ENCODE measurements at places on chromosomes 12 and 14. TPM values are rescaled to one million over a fixed set of nuclear protein-coding genes. Genes with fewer than 3 reads are reported as not detected.

DNA sequence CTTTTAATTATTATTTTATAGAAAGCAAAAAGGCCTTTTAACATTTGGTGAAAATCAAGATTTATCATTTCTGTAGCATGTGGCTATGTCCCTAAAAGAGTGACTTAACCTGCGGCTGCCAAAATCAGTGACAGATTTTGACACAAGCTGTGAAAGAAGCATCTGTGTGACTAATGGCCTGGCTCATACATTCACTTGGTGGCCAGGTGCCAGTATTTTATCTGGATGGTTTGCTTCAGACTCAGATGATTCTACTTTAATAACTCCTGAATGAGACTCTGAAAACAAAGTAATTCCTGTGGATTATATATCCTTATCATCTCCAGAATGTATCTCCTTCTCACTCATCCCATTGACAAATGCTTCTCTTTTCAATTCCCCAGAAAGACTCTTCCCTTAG is 103.0 kb downstream of the FSCB start:
- DNase-seq: no peak

The KLRC1 gene
- polyA plus RNA-seq: 0.24 TPM

- no peak for DNase-seq
Measured at GRCh38 chr12:4082809-4083403, 190.7 kb upstream of the CCND2 start.

The FZD10 gene
- not detected for polyA plus RNA-seq

DNA sequence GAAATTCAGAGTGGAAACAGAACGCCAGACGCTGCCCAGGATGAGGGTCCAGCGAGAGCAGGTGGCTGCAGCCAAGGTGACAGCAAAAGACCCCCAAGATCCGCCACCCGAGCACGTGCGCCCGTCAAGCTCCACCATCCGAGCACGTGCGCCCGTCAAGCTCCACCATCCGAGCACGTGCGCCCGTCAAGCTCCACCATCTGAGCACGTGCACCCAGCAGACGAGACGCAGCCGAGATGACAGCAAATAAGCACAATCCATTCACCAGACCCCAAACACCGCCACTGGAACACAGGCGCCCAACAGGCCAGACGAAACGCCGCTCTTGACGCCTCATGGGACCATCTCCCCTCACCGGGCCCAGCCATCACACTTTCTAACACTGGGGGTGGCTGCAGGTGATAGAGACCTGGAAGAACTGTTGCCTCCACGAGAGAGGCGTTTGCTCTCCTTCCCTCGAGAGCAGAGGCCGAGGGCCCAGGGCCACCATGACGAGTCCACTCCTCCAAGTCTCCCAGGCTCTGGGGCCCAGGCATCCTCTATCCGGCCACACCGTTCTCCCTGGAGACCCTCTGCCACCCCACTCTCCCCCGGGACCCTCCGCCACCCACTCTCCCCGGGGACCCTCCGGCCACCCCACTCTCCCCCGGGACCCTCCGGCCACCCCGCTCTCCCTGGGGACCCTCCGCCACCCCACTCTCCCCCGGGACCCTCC is 62.1 kb upstream of the GALNT9 start:
- no peak for DNase-seq
